ENCODE measurements at places on chromosomes 7 and 10.
A peak's percentile ranks its signal among the peaks of the same experiment; 100 is the strongest.

GRCh38 chr7:39463252-39463651 is 103.0 kb upstream of the YAE1 start:
- DNase-seq = no peak

DNA sequence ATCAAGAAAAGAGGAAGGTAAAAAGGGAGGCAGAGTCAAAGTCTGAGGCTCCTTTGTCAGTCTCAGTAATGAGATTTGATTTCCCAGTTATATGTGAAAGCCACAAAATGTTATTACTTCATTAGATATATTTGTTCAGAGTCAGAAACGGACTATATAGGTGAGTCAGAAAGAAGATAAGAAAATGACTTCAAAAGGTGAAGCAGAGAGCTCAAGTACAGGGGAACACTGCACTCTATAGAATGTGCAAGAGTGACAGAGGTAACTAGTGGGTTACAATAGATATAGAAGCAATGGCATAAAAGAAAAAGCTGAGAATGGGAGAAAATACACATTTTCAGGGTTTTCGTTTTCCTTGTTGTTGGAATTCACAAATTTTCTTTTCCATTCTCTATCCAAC is 43.3 kb downstream of the DGKB start:
- DNase-seq = no peak

GRCh38 chr10:7895699-7896090 is 77.4 kb downstream of the TAF3 start:
- no peak for DNase-seq

DNA sequence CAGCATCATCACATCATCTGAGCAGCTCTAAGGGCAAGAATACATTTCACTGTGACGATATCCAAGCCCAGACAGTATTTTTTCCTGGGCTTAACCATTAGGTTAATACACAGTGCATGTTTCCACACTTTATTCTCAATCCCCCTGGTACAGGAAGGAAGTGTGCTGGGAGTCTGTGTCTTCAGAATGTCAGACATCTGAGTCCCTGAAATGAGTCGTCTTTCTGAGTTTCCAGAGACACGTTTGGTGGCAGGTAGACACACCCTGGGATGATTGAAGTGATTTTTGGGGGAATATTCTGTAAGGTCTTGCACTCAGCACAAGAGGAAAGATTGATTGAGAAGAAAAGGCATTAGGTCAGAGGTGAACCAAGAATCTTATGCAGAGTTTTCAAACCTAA is 13.1 kb upstream of the SHH start:
- no peak for DNase-seq

- no peak for DNase-seq
Observed at GRCh38 chr10:63013755-63014154, 119.4 kb upstream of the NRBF2 start.

DNA sequence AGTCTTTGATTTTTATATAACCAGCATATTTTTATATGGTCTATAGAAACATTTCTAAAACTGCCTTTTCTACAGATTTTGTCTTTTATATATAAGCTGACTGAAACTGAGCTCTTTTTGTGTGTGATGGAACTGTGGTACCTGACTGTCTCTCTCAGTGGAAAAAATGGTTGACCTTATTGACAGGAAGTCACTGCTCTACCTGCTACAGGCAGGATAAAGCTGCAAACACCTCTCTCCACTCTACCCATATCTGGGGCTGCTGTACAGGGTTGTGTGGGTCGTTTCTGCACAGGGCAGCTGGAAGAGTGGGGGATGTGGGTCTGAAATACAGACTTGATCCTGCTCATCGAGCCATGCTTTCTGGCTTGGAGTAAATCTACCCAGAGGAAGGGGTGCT is 48.5 kb downstream of the BBS9 start:
- DNase-seq = no peak

GRCh38 chr7:129615018-129615417 is 3.5 kb downstream of the NRF1 start:
- no peak for DNase-seq

DNA sequence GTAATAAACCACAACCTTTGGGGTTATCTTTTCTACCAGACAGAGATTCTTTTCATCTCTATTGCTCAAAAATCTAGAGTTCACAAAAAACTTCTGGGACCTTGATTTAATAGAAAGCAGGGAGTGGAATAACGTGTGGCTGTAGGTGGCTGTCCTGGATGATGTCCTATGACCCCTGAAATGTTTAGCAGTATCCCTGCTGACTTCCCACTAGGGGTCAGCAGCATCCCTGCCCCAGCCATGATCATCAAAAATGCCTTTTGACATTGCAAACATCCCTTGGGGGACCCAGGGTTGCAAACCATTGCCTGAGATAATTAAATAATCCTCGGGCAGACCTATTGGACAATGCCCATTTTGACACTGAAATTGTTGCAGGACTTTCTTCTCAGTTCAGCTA is 177.1 kb downstream of the USP6NL start:
- DNase-seq = no peak

DNA sequence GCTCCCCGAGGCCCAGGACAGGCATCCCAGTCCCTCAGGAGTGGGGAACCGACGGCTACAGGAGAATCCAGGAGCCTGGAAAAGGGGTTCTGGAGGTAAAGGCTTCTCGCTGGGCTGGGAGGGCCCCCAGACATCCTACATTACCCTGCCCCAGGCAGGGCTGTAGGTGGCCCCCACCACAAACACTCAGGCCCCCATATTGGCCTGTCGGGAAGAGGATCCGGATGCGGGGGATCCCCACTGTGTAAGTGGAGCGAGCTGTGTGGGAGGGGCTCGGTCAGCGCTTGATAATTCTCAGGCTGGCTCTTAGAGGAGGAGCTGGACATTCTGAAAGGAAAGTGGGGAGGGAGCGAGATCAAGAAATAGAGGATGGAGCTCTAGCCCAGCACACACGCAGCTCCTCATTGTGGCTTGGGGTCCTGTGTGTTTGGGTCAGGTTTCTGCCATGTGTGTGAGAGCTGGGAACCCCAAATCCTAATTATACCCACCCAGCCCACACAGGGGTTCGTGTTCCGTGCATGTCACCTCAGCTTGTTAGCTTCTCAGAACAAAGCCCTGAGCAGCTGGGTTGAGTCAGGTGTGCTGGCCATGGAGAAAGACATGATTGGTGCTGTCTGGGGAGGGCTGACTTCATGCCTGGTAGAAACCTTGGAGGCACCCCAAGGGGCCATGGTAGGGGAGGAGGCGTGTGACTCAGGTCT is 49.4 kb downstream of the ZNF467 start:
- DNase-seq = no peak

- DNase-seq = no peak
Observed at GRCh38 chr7:94088560-94088959, 84.4 kb upstream of the BET1 start.

DNA sequence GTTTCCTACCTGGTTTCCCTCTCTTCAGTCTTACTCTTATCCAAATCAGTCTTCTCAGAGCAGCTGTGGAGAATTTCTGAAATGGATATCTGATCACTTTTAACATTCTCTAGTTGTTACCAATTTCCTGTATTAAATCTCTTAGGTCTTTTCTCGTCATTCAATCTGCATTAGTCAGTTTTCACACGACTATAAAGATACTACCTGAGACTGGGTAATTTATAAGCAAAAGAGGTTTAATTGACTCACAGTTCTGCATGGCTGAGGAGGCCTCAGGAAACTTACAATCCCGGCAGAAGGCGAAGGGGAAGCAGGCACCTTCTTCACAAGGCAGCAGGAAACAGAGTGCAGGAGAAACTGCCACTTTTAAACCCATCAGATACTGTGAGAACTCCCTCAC is 444.8 kb downstream of the GATA3 start:
- DNase-seq = no peak

- no peak for DNase-seq
Observed at GRCh38 chr10:96683065-96683464, 37.2 kb downstream of the PIK3AP1 start.

DNA sequence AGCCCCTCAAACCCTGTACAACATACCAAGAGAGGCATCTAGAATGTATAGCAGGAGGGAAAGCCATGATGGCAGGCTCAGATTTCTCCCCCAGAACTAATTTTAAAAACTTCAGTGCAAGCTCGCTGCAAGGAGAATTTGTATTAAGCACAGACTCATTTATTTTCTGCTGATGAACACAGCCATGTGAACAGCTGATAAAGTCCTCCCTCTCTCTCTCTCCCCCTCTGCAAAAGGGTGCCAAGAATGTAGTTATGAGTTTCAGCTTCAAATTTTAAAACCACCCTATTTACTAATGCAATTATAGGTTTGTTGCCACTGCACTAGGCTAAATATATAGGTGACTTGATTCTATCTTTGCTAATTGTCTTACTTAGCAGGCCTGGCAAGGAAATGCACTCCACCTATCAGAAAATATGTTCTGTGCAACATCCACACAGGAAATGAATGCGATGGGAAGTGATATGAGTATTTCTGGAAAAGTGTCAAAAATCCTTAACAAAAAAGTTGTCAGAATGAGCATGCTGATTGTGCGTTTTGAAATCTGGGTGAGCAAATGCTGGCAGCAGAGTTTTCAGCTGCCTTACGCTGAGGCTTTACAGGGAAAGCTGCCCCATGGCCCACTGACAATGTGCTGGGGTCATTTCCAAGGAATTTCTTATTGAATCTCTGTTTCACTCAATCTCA is 43.4 kb upstream of the GHITM start:
- no peak for DNase-seq

DNA sequence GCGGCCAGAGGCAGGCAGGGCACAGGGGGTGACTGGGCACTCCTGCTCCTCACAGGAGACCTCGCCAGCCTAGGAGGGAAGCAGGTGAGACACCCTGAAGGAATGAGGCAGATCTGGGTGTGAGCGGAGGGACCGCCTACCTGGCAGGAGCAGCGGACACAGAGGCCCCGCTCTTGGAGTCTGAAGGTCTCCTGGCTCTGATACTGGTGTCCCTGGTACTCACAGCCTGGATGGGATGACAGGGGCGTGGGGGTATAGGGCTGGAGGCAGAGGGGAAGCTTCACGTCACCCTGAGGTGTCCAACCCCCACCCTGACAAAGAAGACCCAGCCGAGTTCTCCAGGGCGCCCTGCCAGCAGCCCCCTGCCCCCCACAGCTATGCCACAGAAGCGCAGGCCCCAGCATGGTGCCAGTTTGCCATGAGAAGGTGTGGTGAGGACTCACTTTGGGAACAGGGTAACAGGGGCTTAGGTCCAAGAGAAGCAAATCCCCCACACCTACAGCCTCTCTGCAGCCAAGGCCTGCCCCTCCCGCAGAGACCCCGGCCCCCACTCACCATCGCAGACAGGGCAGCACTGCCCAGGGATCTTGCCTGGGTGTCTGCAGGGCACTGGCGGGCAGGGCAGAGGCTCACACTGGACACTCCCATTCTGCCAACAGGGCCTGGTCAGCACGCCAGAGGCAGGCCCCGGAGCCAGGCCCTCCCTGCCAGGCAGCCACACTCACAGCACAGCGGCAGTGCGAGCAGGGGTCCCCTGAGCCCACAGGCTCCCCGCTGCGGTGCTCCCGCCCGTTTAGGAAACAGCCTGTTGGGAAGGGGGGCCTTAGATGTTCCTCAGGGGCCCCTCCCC is 17.0 kb downstream of the KCP start:
- no peak for DNase-seq

GRCh38 chr7:13259930-13260329 is 572.5 kb downstream of the ARL4A start:
- no peak for DNase-seq

- DNase-seq = no peak
Observed at GRCh38 chr10:97647556-97647955, 7.1 kb downstream of the PI4K2A start.

DNA sequence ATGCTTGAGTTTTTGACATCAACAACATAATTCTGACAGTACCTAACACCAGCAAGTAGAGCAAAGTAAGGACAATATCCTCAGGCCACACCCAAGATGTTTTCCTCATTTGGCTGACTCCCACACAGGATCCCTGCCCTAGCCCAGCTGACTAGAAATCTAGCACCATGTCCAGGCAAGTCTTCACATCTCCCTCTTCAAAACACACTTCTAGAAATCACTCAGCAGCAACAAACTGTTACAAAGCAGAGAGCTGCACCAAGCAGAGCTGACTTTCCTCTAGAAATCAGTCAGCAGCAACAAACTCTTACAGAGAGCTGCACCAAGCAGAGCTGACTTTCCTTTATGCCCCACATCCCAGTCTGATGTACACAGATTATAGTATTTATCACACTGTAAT is 7.7 kb downstream of the TMEM168 start:
- no peak for DNase-seq

- no peak for DNase-seq
Observed at GRCh38 chr10:101043363-101043707, 12.3 kb downstream of the SFXN3 start.

DNA sequence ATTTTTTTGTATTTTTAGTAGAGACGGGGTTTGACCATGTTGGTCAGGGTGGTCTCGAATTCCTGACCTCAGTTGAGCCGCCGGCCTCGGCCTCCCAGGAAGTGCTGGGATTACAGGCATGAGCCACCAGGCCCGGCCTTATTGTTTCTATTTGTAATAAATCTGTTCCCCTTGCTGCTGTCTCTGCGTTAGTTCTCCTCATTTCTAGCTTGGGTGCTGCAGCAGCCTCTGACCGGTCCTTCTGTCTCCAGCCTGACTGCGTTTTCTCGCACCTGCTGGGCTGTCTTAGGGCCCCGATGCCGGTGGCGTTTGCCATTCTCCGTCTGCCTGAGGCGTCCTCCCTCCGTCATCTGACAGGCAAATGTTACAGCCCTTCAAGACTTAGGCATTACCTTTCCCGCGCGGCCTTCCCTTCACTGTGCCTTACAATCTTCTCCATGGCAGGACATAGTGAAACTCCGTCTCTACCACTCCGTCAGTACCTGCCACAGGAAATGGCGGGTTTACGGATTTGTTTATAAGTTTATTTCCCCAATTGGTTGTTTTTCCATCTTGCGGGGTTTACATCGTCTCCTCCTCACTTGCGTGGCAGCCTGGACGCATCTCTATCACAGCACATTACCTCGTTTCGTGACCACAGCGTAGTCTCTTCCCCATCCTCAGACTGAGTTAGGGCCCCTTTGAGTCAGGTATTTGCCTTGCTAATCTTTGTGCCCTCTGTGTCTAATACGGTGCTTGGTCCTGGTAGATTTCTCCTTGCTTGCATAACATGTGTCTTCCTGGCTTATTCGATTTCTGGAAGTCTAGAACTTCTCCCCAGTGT is 2.3 kb upstream of the GIMAP8 start:
- DNase-seq = no peak

GRCh38 chr10:33484787-33485186 is 150.3 kb upstream of the NRP1 start:
- no peak for DNase-seq

DNA sequence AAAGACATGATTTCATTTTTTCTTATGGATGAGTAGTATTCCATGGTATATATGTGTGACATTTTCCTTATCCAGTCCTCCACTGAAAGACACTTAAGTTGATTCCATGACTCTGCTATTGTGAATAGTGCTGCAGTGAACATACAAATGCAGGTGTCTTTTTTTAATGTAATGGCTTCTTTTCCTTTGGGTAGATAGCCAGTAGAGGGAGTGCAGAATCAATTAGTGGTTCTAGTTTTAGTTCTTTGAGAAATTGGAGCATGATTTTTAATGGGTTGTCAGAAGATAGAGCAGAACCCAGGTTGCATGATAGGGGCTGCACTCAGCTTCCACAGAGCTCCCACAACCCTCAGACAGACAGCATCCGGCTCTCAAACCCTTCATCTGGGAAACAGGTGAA is 152.9 kb upstream of the PLXDC2 start:
- DNase-seq = no peak

- no peak for DNase-seq
Observed at GRCh38 chr7:128217030-128217805, 23.9 kb upstream of the LEP start.

GRCh38 chr7:76020031-76020714 is 25.8 kb upstream of the TMEM120A start:
- peak; percentile 40 for DNase-seq

- no peak for DNase-seq
Observed at GRCh38 chr10:33057620-33058019, 99.6 kb upstream of the ITGB1 start.

- DNase-seq = no peak
Observed at GRCh38 chr7:135341049-135341448, 107.4 kb downstream of the STRA8 start.

Data from NCI-H2171 (cell line).